ENCODE measurements at places on chromosomes 16 and 17.

GRCh38 chr17:7633093-7633492, 3.2 kb downstream of the SHBG start:
- no peak for DNase-seq

- DNase-seq: no peak
These were observed 9.2 kb downstream of the MMP15 start for GRCh38 chr16:58034774-58035173.

GRCh38 chr17:17098551-17099179, 56.4 kb downstream of the MPRIP start:
- DNase-seq: no peak

- DNase-seq: no peak
These were observed 114.1 kb downstream of the NOG start for GRCh38 chr17:56707312-56708219.

GRCh38 chr16:53528797-53529196, 25.8 kb upstream of the AKTIP start:
- DNase-seq: no peak

- DNase-seq: no peak
These were observed 7.1 kb downstream of the ADGRG1 start for GRCh38 chr16:57635266-57636097.

GRCh38 chr16:65200857-65201256, 79.0 kb upstream of the CDH11 start:
- DNase-seq: no peak

GRCh38 chr17:76539631-76540271, at the start of gene PRCD:
Gene PRCD, plus strand, starts transcription at chr17:76540044. Its CDS starts 98 bp downstream, at chr17:76540142.
- no peak for DNase-seq

GRCh38 chr17:29074488-29074887, 31.5 kb downstream of the PIPOX start:
- no peak for DNase-seq

DNA sequence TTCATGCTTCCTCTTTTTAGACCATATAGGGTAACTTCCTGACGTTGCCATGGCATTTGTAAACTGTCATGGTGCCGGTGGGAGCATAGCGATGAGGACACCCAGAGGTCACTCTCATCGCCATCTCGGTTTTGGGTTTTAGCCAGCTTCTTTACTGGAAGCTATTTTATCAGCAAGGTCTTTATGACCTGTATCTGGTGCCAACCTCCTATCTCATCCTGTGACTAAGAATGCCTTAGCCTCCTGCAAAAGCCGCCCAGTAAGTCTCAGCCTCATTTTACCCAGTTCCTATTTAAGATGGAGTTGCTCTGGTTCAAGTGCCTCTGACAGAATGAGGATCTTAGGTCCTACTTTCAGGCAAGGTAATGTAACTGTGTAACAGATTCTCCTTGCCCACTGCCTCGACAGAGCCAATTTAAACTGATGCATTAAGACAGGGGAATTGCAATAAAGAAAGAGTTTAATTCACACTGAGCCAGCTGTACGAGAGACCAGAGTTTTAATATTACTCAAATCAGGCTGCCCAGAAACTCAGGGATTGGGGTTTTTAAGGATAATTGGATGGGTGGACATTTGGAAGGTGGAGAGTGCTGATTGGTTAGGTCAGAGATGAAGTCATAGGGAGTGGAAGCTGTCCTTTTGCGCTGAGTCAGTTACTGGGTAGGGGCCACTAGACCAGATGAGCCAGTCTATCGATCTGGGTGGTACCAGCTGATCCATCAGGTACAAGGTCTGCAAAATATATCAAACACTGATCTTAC, 59.9 kb upstream of the ATF7IP2 start:
- no peak for DNase-seq

GRCh38 chr17:50499270-50499669, 9.0 kb upstream of the MYCBPAP start:
- DNase-seq: no peak

DNA sequence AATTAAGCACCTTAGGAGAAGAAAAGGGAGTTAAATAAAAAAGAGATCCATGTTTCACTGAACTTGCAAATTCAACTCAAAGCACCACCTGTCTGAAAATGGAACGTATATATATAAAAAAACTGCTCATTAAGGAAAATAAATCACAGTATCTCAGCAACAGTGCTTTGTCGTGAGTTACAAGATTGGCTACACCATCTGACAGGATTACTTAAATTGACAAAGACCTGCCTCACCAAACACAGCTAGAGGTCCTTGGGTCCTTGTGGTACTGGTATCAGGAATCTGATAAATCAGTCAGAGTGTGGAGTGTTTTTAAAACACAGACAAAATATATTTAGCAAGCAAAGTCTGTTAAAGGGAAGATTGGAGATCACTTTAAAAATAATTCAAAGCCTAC, 63.9 kb downstream of the KANSL1 start:
- DNase-seq: no peak

DNA sequence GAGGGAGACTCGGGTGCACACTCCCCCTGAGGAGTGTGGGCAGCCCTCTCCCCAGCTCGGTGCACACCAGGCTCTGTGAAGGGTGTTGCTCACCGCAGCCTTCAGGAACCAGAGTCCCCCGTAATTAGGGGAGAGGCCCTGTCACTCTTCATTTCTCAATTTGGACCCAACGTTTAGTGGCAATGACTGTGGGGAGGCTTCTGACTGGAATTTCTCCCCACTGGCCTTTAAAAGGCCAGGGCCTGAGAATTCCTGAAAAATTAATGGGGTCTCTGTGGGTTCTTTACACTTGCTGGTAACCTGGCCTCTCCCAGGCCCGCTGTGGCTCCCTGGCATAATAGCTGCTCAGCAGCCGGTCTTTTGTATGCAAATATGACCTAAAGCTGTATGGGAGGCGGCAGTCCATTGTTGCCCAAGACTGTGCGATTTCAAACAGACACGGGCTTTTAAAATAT, 209.7 kb downstream of the MSI2 start:
- DNase-seq: no peak

DNA sequence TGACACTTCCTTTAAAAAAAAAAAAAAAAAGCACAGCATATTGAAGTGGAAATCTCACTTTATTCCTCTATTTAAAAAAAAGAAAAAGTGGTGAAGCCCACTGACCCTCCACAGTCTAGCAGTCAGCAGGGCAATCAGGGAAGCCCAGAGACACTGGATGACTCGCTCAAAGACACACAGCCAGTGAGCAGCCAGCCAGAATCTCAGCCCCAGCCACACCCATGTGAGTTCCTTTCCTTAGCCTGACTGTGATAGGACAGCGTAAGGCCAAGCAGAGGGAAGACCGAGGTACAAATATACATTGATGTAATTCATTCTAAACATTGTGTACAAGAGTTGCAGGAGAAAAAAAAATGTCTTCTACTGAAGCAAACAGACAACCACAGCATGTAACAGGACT, 22.5 kb downstream of the XPO6 start:
- no peak for DNase-seq

- no peak for DNase-seq
These were observed 181.5 kb upstream of the MON1B start for GRCh38 chr16:77009453-77009852.

DNA sequence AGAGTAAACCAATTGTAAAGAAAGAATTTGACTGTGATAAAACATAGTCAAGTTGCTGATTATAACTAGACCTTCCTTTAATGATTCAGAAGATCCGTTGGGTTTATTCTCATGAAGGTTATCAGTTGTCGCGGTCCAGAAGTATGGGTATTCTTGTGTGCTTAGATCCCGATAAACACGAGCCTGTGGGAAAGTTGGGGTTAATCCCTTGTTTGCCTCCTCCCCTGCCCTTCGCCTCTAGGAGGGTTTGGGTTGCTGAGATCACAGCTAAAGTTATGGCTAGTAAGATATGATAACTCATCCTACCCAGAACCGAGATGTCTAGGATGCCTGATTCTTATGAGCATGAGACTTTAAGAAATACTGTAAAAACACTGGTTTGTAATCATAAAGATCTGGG, 66.8 kb downstream of the GPRC5B start:
- no peak for DNase-seq

GRCh38 chr17:80297996-80298560, 37.4 kb downstream of the RNF213 start:
- no peak for DNase-seq

GRCh38 chr16:57711-58110, 4.1 kb downstream of the SNRNP25 start:
- DNase-seq: no peak

DNA sequence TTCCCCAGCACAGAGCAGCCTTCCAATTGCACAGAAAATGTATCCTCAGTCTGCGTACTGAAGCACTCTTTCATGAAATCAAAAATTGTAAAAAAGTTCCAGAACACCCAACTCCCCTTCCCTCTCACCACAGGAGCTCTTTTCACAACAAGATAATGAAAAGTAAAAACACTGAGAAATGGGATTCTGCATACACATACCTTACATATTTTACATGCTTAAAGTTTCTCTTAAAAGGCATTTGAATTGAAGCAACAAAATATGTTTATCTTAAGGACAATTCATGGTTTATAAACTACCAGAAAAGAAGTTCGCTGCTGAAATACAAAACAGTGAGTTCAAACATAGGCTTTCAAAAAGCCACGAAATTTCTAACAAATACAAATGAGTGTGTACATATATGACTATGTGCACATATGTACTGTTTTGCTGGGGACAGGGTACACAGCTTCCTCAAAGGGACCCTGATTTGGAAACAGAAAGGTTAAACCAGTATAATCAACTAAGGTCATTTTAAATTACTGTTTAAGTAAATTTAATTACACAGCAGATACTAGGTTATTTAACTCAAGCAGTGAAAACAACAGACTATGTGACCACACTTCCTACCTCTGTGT, 33.8 kb downstream of the COG1 start:
- DNase-seq: no peak

DNA sequence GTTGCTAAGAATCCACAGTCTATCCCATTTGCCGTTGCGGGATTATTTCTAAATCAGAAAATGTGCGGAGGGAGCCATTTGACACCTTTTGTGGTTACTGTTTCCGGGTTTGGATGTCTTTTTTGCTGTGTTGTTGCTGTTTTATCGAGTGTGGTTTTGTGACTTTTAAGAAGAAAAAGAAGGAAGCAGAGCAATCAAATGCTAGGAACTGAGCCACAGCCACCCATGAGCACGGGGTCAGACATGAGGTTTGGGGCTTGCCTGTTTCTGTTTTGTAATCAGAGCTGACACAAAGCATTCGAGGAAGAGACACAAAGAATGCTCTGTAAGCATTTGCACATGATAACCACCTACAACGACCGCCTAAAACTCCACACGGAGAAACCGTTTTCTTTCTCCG, 53.1 kb upstream of the CHMP6 start:
- DNase-seq: no peak

- no peak for DNase-seq
These were observed 107.8 kb downstream of the YPEL2 start for GRCh38 chr17:59439262-59439661.

GRCh38 chr17:7356072-7356549, 1.2 kb downstream of the TMEM95 start:
- peak; percentile 62 for DNase-seq

- no peak for DNase-seq
These were observed 94.3 kb upstream of the ZFHX3 start for GRCh38 chr16:73142053-73142854.

DNA sequence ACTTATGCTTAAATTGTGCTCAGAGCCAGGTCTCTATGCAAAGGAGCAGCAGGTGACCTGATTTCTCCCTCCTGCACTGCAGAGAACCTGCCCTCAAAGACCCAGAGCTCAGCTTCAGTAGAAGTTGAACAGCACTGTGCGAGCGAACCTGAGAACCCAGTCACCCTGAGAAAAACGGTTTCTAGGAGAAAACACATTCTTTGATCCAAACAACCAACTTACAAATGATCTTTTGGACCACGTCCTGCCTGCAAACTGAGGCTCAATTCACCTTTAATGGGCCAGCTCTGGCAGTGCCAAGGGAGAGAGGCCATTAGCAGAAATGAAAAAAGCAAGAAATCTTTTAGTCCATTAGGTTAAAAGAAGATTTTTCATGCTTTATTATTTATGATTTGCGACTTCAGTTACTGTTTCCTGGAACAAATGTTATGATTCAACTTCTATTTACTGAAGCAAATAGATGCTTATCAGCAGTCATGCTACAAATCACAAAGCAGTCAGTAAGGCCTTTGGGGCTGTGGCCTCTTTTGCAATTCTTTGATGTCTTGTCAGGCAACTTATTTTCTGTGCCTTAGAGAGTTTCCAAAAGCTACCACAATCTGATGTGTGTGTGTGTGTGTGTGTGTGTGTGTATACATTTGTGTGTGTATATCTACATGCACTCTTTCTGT, 65.7 kb upstream of the LRRC37A3 start:
- DNase-seq: peak; percentile 37

- no peak for DNase-seq
These were observed 681 bp upstream of the MAPT start for GRCh38 chr17:45893725-45894021.

- no peak for DNase-seq
These were observed 3.8 kb upstream of the SYT17 start for GRCh38 chr16:19164285-19164684.

DNA sequence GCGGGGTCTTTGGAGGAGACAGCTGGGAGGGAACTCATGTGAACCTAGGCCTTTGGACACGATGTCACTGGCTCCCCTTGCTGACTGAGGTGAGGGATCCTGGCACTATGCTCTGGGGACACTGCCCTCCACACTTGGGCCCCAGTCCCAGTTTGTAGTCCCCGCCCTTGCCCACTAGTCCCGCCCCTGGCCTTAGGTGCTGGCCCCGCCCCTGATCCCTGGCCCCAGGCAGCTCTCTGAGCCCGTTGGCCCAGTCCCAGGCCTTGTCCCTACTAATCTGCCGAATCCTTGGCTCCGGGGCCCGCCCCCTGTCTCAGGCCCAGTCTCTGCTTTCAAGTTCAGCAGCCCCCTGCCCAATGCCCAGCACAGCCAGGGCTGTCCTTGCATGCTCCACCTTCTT, 61.0 kb downstream of the SMPD3 start:
- no peak for DNase-seq

DNA sequence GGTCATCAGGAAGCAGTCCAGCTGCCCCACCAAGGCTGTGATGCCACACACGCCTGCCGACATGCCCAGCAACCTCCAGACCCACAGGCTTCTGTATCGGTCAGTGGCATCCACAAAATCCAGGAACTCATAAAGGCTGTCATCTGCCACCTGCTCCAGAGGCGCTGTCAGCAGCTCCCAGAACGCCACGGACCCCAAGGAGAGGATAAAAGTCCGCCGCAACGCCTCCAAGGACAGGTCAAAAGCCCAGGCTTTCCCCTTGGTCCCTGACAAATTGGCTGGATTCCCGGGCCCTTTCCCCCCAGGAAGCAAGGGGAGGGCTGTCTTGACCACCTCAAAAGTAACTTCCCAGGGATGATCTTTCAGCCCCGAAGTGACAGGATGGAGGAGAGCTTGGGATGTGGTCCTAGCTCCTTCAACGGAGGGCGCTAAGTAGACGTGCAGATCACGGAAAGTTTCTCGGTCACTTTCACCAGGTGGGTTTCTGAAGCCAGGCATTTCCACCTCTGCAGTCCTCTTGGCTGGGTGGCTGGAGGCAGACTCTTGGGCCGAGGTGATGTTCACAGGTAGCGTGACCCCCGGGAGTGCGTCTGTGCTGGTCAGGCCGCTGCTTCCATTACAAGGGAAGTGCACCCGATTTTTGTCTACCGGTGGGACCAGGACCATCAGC, 854 bp downstream of the MFSD6L start:
- DNase-seq: no peak

- DNase-seq: no peak
These were observed 1.7 kb upstream of the PRSS21 start for GRCh38 chr16:2815299-2815771.

- DNase-seq: no peak
These were observed 55.4 kb upstream of the ACSF3 start for GRCh38 chr16:89038221-89038721.
